ENCODE measurements at places on chromosomes 1 and 21. TPM values are rescaled to one million over a fixed set of nuclear protein-coding genes. Genes with fewer than 3 reads are reported as not detected.

Gene CD1E
- polyA plus RNA-seq, result not detected

Gene TMEM50B
- 27.3 TPM for polyA plus RNA-seq

Gene SYTL1
- 3.0 TPM for polyA plus RNA-seq

Gene CRYAA
- polyA plus RNA-seq, result not detected

Gene SLC25A34
- 1.2 TPM for polyA plus RNA-seq

Gene PTPN7
- polyA plus RNA-seq, result not detected

Gene SH3BGR
- polyA plus RNA-seq, result 1.1 TPM

Gene PDE9A
- 0.28 TPM for polyA plus RNA-seq

Gene DRAXIN
- polyA plus RNA-seq, result 0.57 TPM

Gene USH2A
- not detected for polyA plus RNA-seq

Gene KRTAP19-1
- not detected for polyA plus RNA-seq

Gene CD101
- polyA plus RNA-seq, result 0.08 TPM

Gene PLCH2
- 0.08 TPM for polyA plus RNA-seq

Gene CRP
- polyA plus RNA-seq, result not detected

Gene CLCA4
- polyA plus RNA-seq, result not detected

Gene SLC45A1
- polyA plus RNA-seq, result 2.5 TPM

Gene CFHR1
- polyA plus RNA-seq, result 0.23 TPM

Gene OLIG2
- not detected for polyA plus RNA-seq

Gene IFI44
- 6.5 TPM for polyA plus RNA-seq

Gene MTARC1
- 5.4 TPM for polyA plus RNA-seq

Gene RBP7
- polyA plus RNA-seq, result 1.3 TPM

Gene IL19
- not detected for polyA plus RNA-seq

Gene RPTN
- not detected for polyA plus RNA-seq

Gene KCND3
- not detected for polyA plus RNA-seq

Gene RPF1
- 22.6 TPM for polyA plus RNA-seq

Gene NBPF6
- polyA plus RNA-seq, result not detected

Gene FAM110D
- polyA plus RNA-seq, result 0.50 TPM

Gene PRSS38
- polyA plus RNA-seq, result not detected

Gene SPSB1
- polyA plus RNA-seq, result 8.4 TPM
